ENCODE measurements at places on chromosomes 12 and 14.

DNA sequence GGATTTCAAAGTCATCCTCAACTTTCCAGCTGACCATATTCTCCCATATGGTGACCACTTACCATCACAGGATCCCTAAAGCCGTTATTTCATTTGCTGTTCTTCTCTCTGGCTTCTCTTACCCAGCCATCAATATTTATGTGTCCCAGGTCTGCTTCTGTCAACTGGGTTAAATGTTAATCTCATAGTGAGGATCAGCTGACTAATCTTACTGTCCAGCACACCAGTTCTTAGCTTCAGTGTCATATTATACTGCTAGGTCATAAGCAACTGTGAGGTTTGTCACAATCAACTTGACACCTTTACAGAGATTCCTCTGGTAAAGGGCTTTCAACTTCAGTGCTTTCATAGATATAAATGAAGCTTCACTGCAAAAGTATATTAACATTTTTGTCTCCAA is 294.4 kb downstream of the DIO2 start:
- no peak for DNase-seq

- no peak for DNase-seq
Observed at GRCh38 chr12:121705514-121705913, 7.0 kb upstream of the TMEM120B start.

DNA sequence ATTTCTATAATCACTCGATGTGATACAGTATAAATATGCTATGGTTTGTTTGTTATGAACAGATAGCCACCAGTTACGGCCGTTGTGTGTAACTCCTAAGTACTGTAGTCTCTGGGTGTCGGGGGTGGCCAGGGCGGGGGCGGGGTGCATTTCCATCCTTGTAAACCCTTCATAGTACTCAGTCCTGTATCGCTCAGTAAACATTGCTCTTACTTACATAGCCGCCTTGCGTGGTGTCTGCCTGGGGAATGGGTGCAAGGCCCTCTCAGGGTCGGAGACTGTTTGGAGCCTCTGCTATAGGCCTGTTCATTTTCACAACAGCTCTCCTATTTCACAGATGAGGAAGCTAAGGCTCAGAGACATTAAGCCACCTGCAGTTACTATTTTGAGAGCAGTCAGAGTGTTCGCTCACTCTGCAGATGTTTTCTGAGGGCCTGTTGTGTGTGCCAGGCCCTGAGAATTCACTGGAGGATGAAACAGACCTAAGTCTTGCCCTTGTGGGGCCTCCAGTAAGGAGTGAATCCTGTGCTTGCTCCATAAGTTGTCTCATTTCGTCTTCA is 42.5 kb downstream of the JDP2 start:
- no peak for DNase-seq

- DNase-seq, result no peak
Observed at GRCh38 chr14:94593749-94594431, 12.7 kb downstream of the SERPINA5 start.

DNA sequence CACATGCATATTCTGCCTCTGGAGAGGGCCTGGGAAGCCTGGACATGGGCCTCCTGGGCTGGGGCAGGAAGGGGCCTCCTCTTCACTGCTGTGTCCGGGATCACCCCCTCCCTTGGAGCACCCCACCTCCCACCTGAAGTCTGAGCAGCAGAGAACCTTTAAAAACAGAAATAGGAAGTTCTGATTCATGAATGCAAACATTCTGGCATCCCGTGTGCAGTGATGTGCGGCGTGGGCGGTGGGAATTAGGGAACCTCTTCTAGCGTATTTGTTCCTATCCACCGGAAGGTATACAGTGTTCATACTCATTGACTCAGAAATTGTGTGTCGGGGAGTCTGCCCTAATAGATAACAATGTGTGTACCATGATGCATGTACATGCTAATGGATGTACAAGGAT is 46.2 kb downstream of the C14orf132 start:
- no peak for DNase-seq

GRCh38 chr12:29771786-29772185 is 12.0 kb downstream of the TMTC1 start:
- DNase-seq, result no peak

- DNase-seq, result no peak
Observed at GRCh38 chr12:121581686-121582429, 1.0 kb upstream of the KDM2B start.

DNA sequence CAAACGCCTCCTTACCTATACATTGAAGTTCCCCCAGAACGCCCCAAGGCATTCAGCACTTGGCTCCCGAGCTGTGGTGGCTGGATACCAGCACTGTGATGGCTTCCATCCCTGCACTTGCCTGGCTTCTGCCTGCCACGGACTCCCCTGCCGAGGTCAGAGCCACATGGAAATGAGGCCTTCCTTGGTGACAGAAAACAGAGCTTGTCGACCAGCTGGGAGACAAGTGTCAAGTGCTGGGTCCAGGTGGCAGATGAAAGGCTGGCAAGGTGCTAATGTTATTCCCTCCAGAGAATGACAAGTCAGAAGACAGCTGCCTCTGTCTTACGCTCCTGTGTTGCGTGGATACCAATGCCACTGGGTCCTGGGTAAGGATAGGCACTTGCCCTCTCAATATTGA is 26.2 kb upstream of the GNG2 start:
- DNase-seq, result no peak

DNA sequence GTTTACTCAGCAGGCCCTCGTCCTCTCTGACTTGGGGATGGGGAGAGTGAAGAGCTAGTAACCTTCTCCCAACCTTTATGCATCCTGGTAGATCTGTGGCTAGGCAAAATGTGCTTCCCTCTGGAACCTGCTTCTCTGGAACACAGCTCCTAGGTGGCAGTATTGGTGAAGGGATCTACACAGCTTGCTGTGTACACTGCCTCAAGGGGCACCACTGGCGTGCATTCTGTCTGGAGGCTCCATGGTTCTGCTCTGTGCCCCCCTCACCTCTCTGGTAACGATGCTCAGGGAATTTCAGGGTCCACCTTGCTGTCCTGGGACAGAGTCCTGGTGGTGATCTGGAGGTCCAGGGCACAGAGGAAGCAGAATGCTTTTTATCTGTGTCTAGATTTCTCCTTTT is 43.5 kb upstream of the KCNA5 start:
- DNase-seq, result peak; percentile 21

- DNase-seq, result no peak
Observed at GRCh38 chr14:103538291-103539055, 9.5 kb downstream of the TRMT61A start.

DNA sequence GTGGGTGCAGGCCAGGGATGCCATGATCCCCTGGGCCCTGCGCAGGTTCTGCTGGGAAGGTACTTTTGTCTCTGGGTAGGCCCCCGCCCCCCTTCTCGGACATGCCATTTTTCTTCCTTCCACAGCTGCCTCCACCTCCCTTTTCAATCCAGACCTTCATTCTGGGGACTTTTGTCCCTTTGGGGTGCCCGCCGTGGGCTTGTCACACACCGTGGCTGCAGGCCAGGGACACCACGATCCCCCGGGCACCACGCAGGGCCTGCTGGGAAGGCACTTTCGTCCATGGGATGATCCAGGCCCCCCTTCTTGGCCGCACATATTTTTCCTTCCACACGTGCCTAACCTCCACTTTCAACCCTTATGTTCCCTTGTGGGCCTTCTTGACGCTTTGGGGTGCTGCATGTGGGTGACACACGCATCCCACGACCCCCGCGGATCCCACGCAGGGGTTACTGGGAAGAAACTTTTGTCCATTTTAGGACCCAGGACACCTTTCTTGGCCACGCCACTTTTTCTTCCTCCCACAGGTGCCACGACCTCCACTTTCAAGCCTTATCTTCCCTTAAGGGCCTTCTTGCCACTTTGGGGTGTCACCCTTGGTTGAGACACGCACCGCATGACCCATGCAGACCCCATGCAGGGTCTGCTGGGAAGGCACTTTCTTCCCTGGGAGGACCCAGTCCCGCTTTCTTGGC is 272.5 kb downstream of the ALG10 start:
- DNase-seq, result no peak

GRCh38 chr14:105843444-105844046 is 317.2 kb downstream of the TMEM121 start:
- DNase-seq, result no peak

DNA sequence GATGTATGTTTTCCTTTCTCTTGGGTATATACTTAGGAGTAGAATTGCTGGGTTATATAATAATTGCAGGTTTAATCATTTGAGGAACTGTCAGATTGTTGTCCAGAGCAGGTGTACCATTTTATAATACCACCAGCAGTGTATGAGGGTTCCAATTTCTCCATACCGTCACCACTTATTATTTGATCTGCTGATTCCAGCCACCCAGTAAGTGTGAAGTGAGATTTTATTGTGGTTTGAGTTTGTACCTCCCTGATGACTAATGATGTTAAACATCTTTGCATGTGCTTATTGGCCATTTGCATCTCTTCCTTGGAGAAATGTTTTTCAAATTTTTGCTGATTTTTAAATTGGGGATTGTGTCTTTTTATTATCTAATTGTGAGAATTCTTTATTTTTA is 15.1 kb downstream of the NCKAP5L start:
- DNase-seq, result no peak

DNA sequence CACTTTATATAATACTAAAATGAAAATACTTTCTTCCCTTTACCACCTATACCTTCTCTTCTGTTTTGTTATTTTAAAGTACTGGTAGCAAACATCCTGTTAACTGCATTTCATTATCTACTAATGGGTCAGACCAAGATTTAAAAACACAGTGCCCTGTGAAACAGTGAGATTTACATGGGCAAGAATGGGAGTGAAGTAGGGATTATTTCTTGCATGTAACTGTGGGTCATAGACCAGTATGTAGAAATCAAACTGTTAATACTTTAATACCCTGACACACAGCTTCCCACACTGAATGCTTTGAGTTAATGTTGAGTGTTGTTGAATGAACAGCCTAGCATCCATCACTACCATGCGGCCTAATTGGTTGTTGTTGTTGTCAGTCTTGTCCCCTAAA is 61.6 kb downstream of the PLEKHA5 start:
- no peak for DNase-seq

DNA sequence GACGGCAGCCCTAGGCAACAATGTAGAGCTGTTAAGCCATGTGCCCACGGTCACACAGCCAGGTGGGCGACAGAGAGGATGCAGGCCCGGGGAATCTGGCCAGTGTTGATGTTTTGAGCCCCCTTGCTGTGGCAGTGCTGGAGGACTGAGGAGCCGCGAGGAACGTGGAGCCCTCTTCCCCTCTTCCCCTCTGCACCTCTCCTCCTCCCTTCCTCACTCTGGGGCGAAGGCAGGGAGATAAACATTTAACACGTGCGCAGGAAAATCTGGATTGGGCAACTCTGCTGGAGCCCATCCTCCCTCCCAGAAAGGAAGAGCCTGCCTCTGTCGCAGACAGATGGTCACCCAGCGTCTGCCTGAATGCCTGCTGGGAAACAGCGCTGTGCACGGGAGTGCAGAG is 376.8 kb downstream of the FUT8 start:
- peak; percentile 84 for DNase-seq

DNA sequence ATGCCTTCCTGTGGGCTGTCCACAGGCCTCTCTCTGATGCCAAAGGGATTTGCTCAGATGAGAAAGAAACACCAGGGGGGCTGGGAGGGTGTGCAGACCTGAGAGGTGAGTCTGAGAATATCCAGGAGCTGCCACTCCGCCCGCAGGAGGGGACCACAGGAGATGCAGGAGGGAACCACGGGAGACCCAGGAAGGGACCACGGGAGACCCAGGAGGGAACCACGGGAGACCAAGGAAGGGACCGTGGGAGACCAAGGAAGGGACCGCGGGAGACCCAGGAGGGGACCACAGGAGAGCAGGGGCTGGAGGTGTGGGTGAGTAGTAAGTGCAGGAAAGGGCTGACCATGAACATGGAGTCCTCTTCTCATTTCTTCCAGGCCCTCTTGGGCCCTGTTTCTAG is 74.6 kb upstream of the SFSWAP start:
- no peak for DNase-seq

DNA sequence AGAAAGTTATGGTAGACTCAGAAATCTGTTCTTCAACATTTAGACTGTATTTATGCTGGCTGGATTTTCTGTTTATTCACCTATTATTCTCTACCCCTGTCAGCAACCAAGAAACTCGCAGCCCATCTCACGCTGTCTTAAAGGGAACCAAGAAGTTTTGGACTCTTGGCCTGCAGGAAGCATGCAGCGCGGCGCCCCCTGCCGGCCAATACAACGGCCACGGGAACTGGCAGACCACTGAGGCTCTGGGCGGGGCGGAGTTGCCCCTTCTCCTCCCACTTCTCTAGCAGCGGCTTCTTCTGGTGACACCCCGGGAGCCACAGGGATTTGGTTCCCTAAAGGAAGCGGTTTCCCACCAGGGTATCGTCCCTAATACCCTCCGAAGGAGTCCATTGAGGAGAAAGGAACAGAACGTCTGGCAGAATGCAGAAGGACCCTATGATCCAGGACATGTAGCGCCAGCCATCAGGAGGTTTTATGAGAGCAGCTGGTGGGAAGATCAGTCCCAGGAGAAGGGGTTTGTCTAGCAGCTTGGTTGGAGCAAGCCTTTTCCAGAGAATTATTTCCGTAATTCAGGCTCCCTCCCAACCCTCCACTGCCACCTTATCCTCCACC is 21.0 kb upstream of the RNASE2 start:
- DNase-seq, result peak; percentile 0

DNA sequence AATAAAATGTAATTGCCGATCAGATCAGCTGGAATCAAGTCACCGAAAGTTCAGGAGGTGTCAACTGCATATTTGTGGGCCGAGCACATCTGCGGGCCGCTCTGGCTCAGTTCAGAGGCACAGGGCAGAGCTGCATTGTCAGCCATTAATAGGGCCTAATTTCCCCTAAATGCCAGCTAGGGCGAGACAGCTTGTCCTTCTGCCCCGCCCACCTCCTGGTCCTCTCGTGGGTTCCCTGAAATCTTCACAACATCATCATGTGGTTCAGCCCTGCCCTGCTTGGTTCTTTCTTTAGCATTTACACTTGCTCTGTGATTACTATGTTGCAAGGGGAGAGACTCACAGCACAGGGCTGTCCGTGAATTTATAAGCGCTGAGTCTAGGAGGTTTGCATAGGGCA is 148.9 kb downstream of the CHST11 start:
- DNase-seq, result no peak

GRCh38 chr14:103935102-103935501 is 6.8 kb downstream of the TDRD9 start:
- no peak for DNase-seq

All from NCI-H1694 (cell line).